ENCODE measurements at places on chromosomes 5 and 9. TPM values are rescaled to one million over a fixed set of nuclear protein-coding genes. Genes with fewer than 3 reads are reported as not detected.

DNA sequence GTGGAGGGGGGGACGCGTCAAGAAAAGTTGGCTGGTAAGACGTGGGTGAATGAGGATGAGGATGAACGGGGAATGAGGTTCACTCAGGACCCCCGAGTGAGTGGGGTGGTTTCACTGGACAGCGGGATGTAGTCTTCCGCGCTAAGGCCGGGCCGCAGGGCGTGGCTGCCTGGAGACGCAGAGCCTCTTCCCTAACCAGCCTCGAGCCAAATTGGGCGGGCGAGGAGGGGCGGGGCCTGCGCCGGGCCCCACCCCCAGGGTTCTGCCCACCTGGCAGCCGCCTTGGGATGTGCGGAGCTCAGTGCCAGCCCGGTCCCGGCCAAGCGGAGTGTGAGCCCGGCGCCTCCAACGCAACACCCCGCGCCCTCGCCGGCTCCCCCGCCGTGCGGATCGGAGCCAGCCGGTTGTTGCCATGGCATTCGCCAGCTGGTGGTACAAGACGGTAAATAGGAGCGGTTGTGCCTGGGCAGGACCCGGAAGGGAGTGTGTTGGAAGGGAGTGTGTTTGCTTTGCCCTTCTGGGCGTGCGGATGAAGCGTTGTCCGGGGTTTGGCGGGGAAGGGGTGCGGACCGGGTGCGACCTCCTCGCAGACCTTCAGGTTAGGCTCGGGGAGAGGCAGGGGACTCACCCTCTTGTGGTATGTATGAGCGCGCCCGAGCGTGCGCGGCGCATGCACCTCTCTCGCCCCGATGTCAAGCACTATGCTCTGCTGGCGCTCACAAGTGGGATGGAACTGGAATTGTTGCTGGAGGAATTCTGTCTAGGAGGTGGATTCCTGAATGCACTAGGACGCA lies 746 bp downstream of the CAST start:
- peak overlapping the region; percentile 79 for H3K27ac ChIP-seq
- peaks cover 28% of the 10 kb centered on the region for H3K36me3 ChIP-seq
- H3K27me3 ChIP-seq = no peaks in the 10 kb centered on the region
- H3K4me3 ChIP-seq = peak overlapping the region; percentile 97
- peak; percentile 98 for DNase-seq

GRCh38 chr5:36458746-36459145 lies 147.7 kb upstream of the SLC1A3 start:
- no peak overlapping the region for H3K27ac ChIP-seq
- H3K4me3 ChIP-seq = no peak overlapping the region
- DNase-seq = no peak
- peaks cover 7% of the 10 kb centered on the region for H3K4me1 ChIP-seq
- no peaks in the 10 kb centered on the region for H3K36me3 ChIP-seq

WDR38 gene
- not detected for total RNA-seq

- H3K4me3 ChIP-seq = no peak overlapping the region
- H3K27me3 ChIP-seq = no peaks in the 10 kb centered on the region
- no peaks in the 10 kb centered on the region for H3K36me3 ChIP-seq
- DNase-seq = no peak
- H3K4me1 ChIP-seq = peaks cover 19% of the 10 kb centered on the region
- no peak overlapping the region for H3K27ac ChIP-seq
These were observed 19.6 kb downstream of the CYFIP2 start for GRCh38 chr5:157285310-157286035.

GRCh38 chr9:109865521-109865920 lies 85.5 kb downstream of the PALM2AKAP2 start:
- no peaks in the 10 kb centered on the region for H3K4me1 ChIP-seq
- H3K36me3 ChIP-seq = no peaks in the 10 kb centered on the region
- peaks cover 13% of the 10 kb centered on the region for H3K27me3 ChIP-seq
- H3K4me3 ChIP-seq = no peak overlapping the region

- H3K4me1 ChIP-seq = peaks cover 15% of the 10 kb centered on the region
- H3K36me3 ChIP-seq = no peaks in the 10 kb centered on the region
- no peak for DNase-seq
- H3K27me3 ChIP-seq = peaks cover 14% of the 10 kb centered on the region
These were observed 1.7 kb upstream of the SPARC start for GRCh38 chr5:151688436-151688835.

DNA sequence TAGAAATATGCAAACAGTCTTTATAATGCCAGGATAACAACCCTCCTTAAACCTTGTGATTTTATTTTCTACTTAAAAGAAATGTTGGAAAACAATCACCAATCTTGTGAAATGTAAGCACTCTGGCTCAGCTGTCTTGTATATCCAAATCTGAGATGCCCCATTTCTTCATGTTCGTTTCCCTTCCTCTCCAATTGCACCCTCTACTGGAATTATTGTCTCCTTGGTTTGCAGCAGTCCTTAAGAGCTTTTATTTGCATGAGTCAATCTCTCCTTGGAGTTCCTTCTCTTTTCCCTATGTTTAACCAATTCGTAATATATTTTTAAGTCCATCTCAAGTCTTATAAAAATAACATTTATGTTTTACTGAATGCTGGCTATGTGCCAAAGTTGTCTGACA lies 362.0 kb upstream of the CDH10 start:
- H3K4me3 ChIP-seq = no peak overlapping the region
- no peaks in the 10 kb centered on the region for H3K27me3 ChIP-seq
- H3K27ac ChIP-seq = no peak overlapping the region
- DNase-seq = no peak

TNFSF15 gene
- total RNA-seq = 7.5 TPM

OR1J2 gene
- total RNA-seq = not detected
